Adipocyte (in vitro differentiated cells): ENCODE measurements at places on chromosomes 12 and 14.

DNA sequence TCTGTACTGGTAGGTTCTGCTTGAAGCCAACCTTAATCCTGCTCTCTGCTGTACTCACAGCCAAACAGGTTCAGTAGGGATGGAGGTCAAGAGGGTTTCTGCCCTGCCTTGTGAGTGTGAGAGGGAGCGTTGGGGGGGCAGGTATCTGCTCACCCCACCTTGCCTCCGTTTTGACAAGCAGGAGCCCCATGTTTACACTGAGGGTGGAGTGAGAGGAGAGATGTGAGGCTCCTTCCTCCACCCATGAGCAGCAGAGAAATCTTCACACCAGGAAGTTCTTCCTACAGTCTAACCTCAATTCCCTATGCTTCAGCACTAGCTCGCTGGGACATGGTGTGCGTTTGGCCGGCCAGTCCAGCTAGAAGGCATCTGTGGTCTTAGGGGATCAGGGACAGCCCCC is 4.2 kb downstream of the KRT80 start:
- no peak for DNase-seq

- DNase-seq: no peak
Observed at GRCh38 chr14:77883847-77884238, 83.9 kb downstream of the ADCK1 start.

DNA sequence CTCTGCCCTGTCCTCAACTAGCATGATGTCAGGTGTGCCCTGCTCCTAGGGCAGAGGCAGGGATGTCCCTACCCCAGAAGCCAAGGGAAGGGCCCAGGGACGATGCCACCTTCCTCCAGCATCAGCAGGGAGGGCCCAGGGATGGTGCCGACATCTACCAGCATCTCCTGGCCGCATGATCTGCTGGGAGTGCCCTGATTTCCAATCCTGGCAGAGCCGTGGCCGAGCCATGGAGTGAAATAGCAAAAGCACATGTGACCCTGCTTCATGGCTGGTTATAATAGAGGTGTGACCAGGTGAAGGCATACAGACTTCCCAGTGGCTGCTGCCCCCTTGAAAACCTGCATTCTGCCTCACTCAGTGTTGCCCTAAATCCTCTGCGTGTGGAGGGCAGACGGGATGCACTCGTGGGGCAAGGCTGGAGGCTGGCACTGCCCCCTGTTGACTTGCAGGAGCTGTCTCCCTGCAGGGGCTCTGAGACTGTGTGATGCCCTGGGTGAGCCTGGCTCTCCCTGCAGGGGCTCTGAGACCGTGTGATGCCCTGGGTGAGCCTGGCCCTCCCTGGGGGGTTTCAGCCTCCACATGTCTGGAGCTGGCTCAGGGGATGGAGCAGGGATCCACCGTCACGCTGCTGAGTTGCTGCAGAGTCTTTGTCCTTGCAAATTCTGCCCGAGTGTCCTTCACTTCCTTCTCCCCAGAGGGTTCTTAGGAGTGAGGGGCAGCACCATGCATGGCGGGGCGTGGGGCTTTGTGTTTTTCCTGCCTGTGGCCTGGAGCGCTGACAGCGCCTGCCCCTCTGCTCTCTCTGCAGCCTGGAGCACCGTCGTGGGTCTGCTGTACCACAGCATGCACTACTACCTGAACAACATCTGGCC is 51.7 kb downstream of the ADGRD1 start:
- DNase-seq: no peak

GRCh38 chr12:5506821-5507231 is 74.9 kb downstream of the NTF3 start:
- no peak for DNase-seq
